ENCODE measurements at places on chromosomes 3 and 15.

GRCh38 chr15:90049666-90050604 lies 48.8 kb downstream of the ZNF710 start:
- no peak for DNase-seq

DNA sequence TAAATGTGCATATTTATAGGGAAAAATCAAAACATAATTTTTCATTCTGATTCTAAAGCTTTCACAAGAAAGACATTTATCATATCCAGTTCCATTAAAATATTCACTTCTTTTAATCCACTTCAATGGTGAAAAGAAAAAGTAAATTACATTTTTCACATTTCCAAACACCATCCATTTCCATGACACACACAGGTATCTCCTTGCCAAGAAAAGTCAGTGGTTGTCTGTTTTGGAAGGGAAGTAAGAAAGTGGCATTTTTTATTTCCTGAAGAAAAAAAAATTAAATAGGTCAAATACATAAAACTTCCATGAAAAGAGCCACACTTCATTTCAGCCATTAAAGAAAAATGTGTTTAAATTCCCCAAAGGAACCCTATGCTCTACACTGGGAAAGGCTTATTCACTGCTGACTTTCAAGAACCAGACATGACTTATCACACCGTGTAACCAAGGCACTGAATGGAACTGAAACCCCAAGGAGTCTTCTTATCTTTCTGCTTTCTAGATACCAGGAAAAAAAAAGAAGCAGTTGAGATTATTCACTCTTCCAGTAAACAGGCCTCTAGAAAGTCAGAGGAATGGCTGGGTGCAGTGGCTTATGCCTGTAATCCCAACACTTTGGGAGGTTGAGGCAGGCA lies 44.5 kb downstream of the OSBPL10 start:
- no peak for DNase-seq

DNA sequence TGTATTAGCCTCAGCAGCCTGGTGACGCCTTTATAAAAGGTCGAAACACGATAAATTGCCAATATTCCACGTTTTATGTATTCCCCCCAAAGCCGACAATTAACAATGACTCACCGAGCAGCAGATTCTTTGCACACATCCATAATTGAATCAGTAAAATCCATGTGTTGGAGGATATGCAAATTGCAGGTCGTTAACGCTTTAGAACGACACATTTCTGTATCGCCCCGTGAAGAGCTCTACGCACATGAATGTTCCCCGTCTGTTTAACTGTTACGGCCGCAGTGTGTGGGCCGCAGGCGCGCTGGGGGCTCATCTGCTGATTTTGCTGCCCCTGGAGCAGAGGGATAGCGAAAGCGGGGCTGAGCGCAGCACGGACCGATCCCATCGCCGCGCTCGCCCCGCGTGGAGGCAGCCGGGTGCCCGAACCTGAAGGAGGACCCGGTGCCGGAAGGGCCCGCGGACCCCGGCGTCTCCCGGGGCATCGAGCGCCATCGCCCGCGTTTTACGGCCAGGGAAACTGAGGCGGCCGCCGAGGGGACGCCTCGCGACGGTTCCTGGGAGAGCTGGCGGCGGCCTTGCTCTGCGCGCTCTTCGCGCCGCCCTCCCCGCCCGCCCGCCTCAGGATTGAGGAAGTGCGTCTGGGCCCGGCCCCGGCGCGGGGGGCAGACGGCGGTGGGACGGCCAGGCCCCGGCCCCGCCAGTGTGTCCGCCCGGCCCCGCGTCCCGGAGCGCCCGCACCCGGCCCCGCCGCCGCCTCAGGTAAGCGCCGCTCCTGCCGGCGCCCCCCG lies at the start of gene LRRK1:
Gene LRRK1, plus strand, starts transcription at position 668 of the 791 bp plus-strand sequence. CDS start 5,276 bp downstream, outside the sequence.
- DNase-seq = peak; percentile 91

DNA sequence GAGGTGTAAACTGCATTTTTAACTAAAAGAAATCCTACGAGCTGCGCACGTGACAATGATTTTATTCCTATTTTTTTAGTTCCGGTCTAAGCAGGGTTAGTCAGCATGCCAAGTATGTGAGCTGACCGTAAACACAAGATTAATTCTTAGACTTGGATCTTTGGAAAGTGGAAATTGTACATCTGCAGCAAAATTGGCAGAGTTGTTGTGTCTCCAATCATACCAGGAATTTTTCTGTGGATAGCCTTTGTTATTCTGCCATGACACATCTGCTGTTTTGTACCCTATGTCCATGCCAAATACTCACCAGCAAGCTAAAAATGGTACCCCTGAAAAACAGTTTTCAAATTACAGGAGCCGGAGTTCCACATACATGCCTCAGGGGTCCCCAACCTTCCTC lies 562.5 kb downstream of the UNC13C start:
- no peak for DNase-seq

DNA sequence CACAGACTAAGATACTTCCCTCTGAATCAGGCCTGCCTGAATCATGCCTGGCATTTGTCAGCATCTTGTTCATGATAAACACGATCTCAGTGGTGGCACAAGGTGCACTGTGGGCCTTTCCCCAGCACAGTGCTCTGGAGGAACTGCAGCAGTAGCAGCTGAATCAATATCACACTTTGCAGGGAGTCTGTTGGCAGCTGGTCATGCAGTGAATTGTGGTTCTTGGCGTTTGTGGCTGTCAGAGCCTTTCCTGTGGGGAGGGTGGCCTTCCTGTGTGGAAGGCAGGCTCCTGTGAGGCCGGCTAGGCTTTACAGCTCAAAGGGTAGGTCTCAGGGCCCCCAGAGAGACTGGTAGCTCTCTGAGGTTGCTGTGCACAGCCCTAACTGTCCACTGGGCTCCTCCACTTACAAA lies 54.4 kb upstream of the TLE3 start:
- DNase-seq = no peak

GRCh38 chr3:173933113-173933512 lies 535.6 kb downstream of the NLGN1 start:
- DNase-seq = no peak

- DNase-seq = no peak
Measured at GRCh38 chr3:196938576-196938975, 3.8 kb downstream of the NCBP2 start.

- no peak for DNase-seq
Measured at GRCh38 chr3:56788521-56788920, 13.2 kb downstream of the ARHGEF3 start.

- DNase-seq = peak; percentile 33
Measured at GRCh38 chr3:127789051-127789450, 33.3 kb downstream of the MGLL start.

DNA sequence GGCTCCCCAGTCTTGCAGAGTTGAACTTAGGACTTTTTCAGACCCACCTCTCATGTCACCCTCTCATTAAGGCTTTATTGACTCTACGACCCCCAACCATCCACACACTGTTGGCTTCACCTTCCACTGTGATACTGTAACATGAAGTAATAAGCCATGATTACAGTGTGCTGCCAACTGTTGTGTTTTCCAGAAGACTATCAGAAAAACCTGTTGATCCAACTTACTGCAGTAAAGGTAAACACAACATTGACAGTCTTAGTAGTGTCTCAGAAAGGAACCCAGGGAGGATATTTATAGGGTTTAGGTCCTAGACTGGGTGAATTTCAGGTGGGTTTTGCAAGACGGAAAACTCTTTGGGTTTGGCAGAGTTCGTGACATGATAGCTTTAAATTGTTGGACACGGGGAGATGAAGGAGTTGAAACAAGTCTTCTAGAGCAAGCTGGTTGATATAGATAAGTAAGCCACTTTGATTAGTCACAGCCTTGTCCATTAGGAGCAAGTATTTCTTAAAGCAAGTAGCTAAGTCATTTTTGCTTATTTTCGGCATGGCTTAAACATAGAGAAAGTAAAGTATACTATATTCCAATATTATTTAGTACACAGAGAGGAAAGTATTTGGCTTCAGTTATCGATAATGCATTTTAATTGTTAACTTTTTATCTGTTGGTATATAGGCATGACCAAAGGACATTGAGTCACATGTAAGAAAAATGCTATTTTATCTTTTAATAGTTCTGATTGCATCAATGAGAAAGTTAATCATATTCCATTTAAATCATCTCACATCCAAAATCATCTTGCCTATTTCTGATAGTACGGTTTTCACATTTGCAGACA lies 2.4 kb upstream of the COL6A5 start:
- DNase-seq = no peak

GRCh38 chr3:123547881-123548519 lies 36.9 kb downstream of the HACD2 start:
- DNase-seq = no peak

GRCh38 chr3:190574473-190574872 lies 60.6 kb downstream of the IL1RAP start:
- no peak for DNase-seq

GRCh38 chr15:58486564-58486963 lies 54.8 kb downstream of the LIPC start:
- no peak for DNase-seq

DNA sequence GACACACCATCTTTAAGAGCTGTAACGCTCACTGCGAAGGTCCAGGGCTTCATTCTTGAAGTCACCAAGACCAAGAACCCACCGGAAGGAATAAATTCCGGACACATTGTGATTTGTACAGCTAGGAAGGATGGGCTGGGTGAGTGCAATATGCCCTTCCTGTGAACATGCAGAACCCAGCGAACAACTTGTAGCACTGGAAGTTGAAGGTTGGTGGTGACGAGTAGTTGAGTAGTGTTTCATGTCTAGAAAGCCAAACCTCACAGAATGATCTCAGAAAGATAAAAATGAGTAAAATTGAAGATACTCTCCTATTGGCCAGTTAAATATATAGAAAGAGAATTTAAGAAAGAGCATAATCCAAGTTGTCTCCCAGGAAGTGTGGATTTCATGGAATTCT lies 462.2 kb upstream of the CFAP20DC start:
- DNase-seq = no peak

DNA sequence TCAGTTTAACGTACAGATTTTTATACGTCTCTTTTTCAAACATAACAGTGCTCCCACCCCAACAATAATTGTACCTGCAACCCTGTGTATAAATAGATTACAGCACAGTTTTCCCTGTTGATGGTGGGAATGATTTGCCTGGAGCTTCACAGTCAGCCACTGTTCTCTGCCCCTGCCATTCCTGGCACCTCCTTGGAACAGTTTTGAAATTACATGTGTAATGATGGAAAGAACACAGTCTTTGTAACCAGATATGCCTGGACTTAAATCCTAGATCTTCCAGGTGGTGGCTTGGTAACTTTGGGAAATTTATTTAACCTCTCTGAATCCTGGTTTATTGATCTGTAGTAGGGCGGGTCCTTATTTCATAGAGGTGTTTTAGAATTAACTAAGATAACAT lies 27.0 kb downstream of the CRYBG3 start:
- DNase-seq = no peak

DNA sequence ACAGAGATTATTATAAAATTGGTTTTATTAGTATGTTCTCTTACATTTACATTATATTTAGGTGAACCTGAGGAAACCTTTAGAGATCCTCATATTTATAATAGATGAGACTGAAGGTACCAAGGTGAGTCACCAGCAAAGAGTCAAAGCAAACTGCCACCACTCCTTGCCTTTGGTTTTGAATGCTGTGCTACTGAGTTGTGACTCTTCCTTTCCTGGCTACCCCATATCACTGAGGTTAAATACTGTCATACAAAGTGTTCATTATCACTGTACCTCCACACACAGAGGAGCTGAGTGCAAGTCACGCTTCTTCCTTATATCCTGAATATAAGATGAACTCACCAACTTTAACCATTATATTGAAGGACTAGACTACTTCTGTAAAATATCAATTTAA lies 168.2 kb downstream of the CBLB start:
- no peak for DNase-seq

GRCh38 chr15:96296264-96296663 lies 34.2 kb upstream of the NR2F2 start:
- DNase-seq = no peak

DNA sequence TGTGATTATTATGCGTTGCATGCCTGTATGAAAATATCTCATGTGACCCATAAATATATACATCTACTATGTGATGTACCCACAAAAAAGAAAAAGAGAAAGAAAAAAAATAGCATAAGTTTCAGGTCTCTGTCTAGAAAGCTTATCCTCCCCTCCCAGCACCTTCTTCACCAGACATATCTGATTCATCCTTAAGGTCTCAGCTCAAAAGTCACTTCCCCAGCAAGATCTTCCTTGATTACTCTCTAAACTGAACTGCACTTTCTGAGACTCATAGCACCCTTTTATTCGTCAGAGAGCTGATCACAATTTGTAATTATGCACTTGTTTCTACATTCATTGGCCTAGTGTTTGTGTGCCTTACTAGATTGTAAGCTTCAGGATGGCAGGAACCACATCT lies 11.1 kb upstream of the PTPN9 start:
- no peak for DNase-seq

GRCh38 chr3:191696348-191696747 lies 235.4 kb downstream of the PYDC2 start:
- no peak for DNase-seq

DNA sequence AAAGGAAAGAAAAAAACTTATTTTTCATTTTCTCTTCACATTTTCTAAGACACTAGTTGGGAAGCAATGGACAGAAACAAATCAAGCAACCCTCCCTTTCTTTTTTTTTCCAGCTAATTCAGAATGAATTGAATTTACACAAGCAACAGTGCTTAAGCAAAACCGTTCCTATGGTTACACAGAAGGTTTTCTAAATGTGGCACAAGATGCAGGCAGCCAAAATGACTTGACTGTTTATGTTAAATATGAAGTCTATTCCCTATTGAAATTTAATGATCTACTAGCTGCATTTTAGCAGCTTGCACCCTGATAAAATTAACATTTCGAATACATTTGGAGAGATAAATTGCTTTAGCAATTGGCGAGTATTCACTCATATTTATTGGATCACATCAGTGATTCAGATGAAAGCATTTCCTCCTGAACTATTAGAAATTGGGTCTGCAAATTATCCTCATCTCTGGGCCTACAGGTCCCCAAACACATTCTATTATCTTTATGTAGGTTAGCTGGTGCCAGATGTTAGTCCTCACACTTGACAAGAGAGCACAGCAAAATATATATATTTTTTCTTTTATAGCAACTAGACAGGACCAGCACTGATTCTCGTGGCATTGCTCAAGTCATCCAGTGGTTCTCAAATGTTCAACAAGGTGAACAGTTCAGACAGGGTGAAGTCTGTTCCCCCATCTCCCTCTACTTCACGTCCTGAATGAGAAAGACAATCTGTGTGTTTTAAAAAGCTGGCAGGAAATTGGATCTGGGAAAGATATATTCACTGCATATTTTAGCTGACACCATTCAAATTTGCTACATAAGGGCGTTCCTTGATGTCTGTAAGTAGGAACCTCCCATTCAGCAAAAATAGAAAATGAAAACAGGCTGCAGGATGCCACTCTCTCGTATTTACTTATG lies 463.6 kb upstream of the KCNMB2 start:
- no peak for DNase-seq

- DNase-seq = no peak
Measured at GRCh38 chr3:42745776-42746454, 27.1 kb downstream of the CCDC13 start.

GRCh38 chr3:64267721-64268604 lies 42.7 kb upstream of the PRICKLE2 start:
- no peak for DNase-seq

All from spleen (tissue), 13 donors.